A549 (cell line): ENCODE measurements at places on chromosomes 13 and 19.

DNA sequence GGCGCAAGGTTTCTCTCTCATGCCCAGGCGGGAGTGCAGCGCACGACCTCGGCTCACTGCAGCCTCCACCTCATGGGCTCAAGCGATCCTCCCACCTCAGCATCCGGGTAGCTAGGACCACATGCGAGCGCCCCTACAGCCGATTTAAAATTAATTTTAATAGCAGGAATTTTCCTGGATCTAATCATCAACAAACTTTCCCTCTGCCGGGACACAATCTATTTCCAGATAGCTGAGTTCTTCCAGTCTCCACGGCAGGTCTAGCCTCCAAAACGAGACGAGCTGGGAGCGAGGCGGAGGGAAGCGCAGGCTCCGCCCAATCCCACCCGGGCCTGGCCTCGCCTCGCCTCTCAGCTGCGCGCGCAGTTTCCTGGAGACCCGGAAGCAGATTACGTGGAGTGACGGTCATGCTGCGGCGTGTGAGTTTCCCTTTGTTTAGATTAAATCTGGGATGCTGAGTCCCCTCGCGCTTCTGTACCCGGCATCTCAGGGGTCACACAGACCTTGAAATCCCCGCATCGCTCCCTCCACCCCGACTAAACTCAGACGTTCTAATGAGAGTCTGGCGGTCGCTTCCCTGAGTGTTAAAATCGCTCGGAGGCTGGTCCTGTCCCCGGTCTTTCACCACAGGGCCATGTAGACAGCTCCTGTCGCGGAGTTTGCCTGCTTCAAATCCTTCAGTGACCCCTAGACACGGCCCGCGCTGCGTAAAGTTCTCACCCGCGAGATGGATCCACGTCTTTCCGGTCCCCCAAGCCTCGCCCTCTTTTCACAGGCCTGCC lies at the start of gene ZNF880:
TSS of gene ZNF880 (plus strand) at position 365 of the 782 bp plus-strand sequence. CDS start at position 408, 43 bp downstream.
- peak; percentile 6 for DNase-seq

- DNase-seq: no peak
These were observed 5.7 kb upstream of the TBXA2R start for GRCh38 chr19:3612330-3612729.

- DNase-seq: no peak
These were observed 259.5 kb downstream of the COL4A1 start for GRCh38 chr13:110047496-110047895.

GRCh38 chr19:4369888-4370260 lies 26.5 kb downstream of the MPND start:
- no peak for DNase-seq
